Adrenal gland (tissue), 19 donors: ENCODE measurements at places on chromosomes 16 and 17. TPM values are rescaled to one million over a fixed set of nuclear protein-coding genes. Genes with fewer than 3 reads are reported as not detected.

Gene PRSS27
- not detected for polyA plus RNA-seq

Gene ALDH3A1
- 0.98 TPM for polyA plus RNA-seq

- peak; percentile 58 for DNase-seq
These were observed 19.0 kb downstream of the HEATR9 start for GRCh38 chr17:35849469-35850348.

DNA sequence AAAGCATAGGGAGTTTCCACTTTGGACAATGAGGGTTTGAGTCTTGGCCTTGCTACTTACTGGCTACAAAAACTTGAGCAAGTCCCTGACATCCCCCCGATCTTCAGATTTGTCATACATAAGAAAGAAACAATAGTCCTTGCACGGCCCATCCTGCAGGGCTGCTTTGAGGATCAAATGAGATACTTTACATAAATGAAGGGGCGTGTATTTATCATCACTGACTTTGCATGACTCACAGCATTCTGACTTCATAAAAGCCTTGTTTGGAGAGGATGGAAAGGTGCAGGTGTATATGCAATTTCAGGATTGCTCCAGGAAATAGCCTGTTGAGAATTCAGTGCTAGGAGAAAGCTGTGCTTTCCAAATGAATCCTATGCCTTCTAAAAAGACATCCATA is 465.0 kb upstream of the MAF start:
- no peak for DNase-seq

GRCh38 chr17:282000-282911 is 70.4 kb downstream of the RPH3AL start:
- no peak for DNase-seq

GRCh38 chr17:32852811-32853210 is 24.1 kb downstream of the MYO1D start:
- no peak for DNase-seq

GRCh38 chr17:27531469-27531961 is 75.3 kb downstream of the KSR1 start:
- no peak for DNase-seq

GRCh38 chr17:40097931-40098845 is 2.2 kb downstream of the NR1D1 start:
- DNase-seq = peak; percentile 96

GRCh38 chr16:27859020-27859419 is 204.5 kb downstream of the GSG1L start:
- no peak for DNase-seq

- DNase-seq = no peak
These were observed 82.1 kb downstream of the MSI2 start for GRCh38 chr17:57338257-57338914.
